Foreskin melanocyte (primary cell): ENCODE measurements at places on chromosomes 3 and 15.

GRCh38 chr3:11601446-11602238 is 42.1 kb downstream of the VGLL4 start:
- DNase-seq: no peak

DNA sequence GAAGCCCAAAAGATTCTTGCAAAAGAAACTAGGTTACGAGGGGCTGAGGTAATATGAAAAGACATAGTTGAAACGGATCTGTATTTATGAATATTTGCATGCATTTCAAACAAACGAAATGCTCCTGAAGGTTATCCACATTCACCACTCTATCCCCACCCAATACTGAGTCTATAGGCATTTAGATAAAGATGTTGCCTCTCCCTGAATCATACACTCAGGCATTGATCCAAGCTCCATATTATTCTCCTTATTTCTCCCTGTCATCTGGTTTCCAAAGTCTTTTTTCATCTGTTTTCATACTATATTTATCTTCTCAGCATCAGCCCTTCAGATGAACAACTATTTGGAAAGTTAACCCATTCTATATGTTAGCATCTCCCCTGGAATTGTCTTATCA is 492.5 kb upstream of the TGFBR2 start:
- no peak for DNase-seq

- no peak for DNase-seq
Measured at GRCh38 chr3:59482684-59483083, 432.9 kb upstream of the CFAP20DC start.

GRCh38 chr3:176759815-176760506 is 437.3 kb downstream of the TBL1XR1 start:
- DNase-seq: no peak

- DNase-seq: no peak
Measured at GRCh38 chr15:25481208-25481859, 42.5 kb upstream of the UBE3A start.

GRCh38 chr3:134430950-134431445 is 54.8 kb downstream of the ANAPC13 start:
- no peak for DNase-seq

GRCh38 chr3:98657457-98657856 is 64.0 kb upstream of the CPOX start:
- no peak for DNase-seq

GRCh38 chr3:123447749-123448517 is 957 bp downstream of the ADCY5 start:
- no peak for DNase-seq

DNA sequence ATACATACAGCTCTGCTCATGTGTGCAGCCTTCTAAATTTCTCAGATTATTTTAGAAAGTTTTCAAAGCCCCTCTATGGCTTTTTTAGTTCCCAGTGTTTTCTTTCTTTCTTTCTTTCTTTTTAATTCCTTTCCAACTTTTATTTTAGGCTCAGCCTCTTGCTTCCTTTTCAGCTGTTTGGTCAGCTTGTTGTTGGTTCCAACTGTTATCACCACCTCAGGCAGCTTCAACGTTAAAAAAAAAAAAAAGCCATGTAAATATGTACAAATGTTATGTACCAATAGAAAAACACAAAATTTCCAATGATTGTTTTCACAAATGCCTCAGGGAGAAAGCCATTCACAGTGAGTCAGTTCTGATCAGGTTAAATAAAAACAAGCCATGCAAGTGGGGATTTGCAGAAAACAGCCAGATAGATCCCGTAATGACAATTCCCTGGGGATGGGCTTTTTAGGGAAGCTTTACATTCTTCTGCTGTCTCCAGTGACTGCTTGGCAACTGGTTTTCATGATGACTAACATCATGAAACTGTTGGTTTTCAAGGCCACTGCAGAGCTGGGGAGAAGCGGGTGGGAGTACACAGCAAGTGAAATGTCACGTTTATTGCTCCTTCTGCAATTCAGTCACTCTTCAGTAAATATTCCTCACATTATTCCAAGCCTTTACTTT is 908.4 kb downstream of the EPHA3 start:
- DNase-seq: no peak

DNA sequence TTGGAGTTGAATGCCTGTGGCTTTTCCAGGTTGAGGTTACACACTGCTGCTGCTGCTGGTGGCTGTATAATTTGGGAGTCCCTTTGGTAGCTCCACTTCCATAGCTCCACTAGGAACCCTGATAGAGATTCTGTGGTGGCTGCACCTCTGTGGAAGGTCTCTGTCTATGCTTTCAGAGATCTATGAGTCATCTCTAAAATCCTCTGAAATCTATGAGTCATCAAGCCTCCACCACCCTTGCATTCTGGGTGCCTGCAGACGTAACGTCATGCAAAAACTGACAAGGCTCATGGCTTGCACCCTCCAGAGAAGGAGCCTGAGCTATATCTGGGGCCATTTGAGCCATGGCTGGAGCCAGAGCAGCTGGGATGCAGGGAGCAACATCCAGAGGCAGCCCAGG is 1037.0 kb upstream of the CFAP20DC start:
- no peak for DNase-seq

DNA sequence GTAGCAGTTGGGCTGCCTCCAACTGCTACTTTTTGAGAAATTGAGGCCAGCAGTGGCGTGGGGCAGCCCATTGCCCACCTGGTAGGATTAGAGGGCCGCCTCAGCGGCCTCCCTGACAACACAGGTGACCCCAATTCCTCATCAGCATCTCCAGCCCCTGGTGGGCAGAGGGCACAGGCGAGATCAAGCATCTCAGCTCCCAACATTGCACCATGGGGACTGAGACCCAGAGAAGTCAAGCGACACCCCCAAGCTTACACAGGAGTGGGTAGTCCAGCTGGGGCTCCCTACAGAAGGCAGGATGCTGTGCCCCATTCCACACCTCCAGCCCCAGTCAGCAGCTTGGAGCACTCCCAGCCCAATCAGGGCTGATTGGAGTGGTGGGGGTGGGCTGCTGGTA is 228 bp upstream of the H1-8 start:
- DNase-seq: no peak

GRCh38 chr3:122952520-122952919 is 75.0 kb downstream of the SEMA5B start:
- no peak for DNase-seq

DNA sequence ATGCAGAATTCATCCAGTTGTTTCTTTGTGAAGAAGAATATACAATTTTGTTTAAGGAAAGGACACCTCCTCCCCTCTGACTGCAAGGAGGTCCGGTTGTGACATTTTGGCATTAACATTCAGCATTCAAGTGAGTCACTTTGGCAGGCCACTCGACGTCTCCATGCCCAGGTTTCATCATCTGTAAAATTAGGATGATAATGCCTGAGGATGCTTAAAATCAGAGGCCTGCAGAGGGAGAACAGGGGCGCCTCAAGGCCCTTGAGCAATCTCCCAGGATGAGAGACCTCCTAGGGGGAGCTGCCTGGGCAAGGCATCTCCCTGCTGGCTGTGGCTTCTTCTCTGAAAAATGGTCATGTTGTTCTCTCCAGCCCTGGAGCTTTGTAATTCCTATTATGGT is 236.0 kb downstream of the CACNA2D3 start:
- DNase-seq: no peak

GRCh38 chr3:190443257-190443656 is 6.4 kb downstream of the TMEM207 start:
- DNase-seq: peak; percentile 66

- no peak for DNase-seq
Measured at GRCh38 chr3:116067326-116067725, 378.0 kb downstream of the LSAMP start.

- no peak for DNase-seq
Measured at GRCh38 chr15:98896002-98896721, 111.4 kb downstream of the PGPEP1L start.

GRCh38 chr3:78238811-78239210 is 1198.9 kb downstream of the ROBO2 start:
- DNase-seq: no peak

DNA sequence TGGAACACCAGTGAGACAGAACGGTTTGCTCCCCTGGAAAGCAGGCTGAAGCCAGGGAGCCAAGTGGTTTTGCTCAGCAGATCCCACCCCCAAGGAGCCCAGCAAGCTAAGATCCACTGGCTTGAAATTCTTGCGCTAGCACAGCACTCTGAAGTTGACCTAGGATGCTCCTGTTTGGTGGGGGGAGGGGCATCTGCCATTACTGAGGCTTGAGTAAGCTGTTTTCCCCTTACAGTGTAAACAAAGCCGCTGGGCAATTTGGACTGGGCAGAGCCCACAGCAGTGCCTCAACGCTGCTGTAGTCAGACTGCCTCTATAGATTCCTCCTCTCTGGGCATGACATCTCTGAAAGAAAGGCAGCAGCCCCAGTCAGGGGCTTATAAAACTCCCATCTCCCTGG is 241.4 kb downstream of the GABRB3 start:
- DNase-seq: no peak

DNA sequence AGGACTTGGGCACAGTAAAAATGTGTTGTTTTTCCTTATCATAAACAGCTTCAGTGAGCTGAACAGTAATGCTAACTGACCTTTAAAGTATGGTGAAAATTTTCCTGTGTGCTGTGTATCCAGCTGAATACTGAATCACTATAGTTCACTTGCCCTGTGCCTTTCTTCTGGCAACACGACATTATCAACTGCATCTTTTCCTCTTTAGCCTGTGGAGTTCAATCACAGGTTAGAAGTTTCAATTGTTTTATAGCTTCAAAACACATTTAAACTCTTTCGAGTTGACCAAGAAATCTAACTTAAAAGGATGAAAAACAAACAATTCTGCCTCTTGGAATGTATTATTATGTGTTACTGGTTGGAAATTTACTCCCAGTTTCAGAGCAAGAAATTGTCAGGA is 1120.7 kb upstream of the ALCAM start:
- DNase-seq: no peak

- DNase-seq: no peak
Measured at GRCh38 chr3:106380232-106380631, 511.4 kb upstream of the CBLB start.

- peak; percentile 48 for DNase-seq
Measured at GRCh38 chr3:146189519-146190173, 28.7 kb upstream of the PLOD2 start.

- no peak for DNase-seq
Measured at GRCh38 chr3:31817411-31817966, 163.6 kb downstream of the OSBPL10 start.

DNA sequence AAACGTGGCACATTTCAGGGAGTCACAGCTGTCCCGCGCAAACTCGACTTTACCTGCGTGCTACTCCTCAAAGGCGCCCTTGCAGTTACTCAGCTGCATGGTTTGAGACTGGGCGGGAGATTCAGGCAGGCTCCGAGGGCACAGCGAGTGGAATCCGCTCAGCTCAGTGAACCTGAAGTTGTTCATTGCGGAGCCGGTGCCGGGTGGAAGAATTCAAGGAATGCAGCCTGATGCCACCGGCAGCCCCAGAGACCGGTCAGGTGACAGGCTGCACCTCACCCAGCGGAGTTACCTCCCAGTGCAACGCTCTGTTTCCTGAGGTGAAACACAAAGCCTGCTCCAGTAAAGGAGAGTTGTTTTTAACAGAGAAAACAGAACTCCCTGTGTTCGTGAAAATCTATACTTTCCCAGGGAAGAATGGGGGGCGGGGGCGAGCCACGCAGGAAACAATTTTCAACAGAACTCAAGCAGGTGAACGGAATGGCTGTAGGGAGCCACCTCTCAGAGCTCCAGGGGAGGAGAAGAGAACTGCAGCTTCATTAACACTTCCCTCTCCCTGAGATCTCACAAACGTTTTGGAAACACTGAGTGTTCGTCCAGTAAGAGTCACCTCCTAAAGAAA is 3.8 kb downstream of the VEPH1 start:
- DNase-seq: no peak

- no peak for DNase-seq
Measured at GRCh38 chr3:99640214-99640851, 1.9 kb downstream of the COL8A1 start.

DNA sequence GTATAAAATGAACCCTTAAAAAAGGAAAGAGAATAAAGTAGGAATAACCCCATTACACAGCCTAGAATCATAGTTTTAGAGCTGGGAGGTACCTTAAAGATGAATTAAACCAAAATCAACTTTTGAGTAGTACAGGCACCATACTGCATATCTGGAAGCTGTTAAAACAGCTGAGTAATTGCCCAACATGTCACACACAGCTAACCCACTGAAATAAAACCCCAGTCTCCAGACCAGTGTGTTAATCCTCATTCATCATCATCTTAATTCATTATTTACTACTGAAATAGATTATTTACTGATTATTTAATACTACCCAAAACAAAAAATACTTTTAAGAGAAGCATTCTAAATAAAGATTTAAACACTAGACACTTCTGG is 52.8 kb downstream of the GPR160 start:
- no peak for DNase-seq

DNA sequence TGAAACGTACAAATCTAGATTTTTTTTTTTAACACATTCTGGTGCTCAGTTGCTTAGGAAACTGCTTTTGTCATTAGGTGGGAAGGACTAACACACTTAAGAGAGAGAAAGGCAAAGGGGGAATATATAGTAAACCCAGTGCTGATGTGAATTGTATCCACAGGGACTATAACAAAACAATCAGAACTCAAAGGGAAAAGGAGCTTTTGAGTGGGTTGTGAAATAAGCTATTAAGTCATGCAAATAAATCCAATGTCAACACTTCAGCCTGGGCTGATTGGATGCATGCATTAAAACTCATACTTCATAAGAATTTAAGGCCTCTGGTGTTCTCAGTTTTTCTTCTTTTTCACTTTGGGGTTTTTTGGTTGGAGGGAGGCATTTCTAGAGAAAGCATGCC is 628.9 kb downstream of the FHIT start:
- no peak for DNase-seq

DNA sequence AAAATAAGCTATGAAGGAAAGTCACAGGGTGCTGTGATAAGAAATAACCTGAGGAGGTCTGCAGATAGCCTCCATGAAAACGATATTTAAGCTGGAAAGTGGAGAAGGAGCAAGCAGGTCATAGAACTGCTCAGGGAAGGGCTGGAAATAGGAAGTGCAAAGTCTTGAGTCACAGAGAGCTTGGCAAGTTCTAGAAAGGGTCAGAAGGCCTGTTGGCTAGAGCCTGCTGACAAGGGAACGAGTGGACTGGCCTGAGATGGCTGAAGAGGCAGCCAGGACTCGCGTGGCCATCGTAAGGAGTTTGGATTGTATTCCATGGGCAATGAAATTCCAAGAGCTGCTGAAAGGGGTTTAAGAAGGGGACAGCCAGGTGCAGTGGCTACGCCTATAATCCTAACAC is 64.7 kb upstream of the IL12A start:
- no peak for DNase-seq

GRCh38 chr15:36778531-36778930 is 199.1 kb downstream of the CDIN1 start:
- DNase-seq: no peak

GRCh38 chr15:68403161-68403941 is 28.6 kb downstream of the ITGA11 start:
- DNase-seq: no peak
